ENCODE measurements at places on chromosomes 5 and 9.

DNA sequence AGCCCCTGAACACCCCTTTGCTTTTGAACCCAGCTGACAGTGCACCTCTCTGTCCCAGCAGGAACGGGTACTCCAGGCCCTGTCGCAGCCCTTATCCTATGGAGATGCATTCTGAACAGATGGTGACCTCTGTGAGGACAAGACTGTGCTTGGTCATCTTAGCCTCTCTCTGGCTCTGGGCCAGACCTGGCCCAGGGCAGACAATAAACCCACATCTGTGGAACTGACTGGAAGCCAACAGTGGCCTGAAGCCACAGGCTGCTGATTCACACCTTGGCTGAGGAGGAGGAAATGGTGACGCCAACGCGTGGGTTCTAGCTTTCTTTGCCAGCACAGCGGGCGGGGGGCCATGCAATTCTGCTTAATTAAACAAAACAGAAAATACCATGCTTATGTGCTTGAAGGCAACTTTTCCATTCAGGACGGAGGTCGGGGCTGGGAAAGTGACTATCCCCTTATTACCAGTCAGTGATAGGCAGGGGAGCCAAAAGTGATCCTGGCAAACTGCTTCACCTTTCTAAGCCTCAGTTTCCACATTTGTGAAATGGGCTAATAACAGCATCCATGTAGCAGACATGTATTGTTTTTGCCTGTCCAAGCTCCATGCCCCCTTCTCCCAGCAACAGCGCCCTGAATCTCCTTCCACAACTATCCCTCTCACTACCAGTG lies 10.8 kb downstream of the SH3PXD2B start:
- DNase-seq: no peak

DNA sequence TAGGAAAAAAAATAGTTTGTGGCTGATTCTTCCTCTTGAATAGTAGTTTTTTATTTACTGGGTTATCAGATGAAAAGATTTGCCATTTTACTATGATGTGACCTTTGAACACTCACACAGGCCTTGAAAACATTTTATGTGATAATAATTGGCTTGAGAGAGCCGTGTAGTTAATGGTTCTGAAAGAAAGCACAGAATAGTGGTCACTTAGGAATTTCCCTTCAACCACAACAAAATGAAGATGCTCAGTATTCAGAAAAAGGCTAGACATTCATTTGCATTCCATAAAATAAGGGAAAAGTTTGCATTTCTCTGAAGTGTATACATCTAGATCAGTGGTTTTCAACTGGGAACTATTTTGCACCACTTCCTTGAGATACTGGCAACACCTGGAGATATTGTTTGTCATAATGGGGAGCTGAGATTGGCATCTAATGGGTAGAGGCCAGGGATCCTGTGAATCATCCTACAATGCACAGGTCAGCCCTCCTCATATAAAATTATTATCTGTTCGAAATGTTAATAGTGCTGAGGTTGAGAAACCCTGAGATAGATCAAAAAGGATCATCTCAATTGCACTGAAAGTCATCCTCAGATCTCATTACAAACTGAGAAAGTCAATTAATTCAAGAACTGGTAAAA lies 446.4 kb upstream of the CCNG1 start:
- no peak for DNase-seq

- DNase-seq: no peak
These were observed 419.3 kb downstream of the ACTL7B start for GRCh38 chr9:108436448-108436847.

- DNase-seq: no peak
These were observed 79.2 kb upstream of the TGFBR1 start for GRCh38 chr9:99025616-99026270.

- DNase-seq: no peak
These were observed 9.8 kb downstream of the SLC31A2 start for GRCh38 chr9:113160571-113160970.

DNA sequence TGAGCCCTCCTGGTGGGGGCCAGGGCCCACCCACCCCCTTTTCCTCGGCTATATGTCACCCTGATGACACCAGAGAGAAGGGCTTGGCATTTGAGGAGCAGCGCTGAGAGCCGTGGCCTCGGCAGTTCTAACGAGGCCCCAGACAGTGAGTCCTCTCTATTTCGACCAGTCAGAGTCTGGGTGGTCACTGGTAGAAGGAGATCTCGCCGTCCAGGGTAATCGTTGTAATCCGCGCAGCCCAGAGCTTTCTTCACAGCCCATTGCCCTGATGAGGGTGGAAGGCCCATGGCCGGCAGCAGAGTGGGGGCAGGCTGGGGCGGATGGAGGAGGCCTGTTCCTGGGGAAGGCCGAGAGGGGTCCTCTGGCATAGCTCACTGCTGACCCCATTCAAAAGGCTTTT lies 70.2 kb downstream of the PSMB7 start:
- no peak for DNase-seq

DNA sequence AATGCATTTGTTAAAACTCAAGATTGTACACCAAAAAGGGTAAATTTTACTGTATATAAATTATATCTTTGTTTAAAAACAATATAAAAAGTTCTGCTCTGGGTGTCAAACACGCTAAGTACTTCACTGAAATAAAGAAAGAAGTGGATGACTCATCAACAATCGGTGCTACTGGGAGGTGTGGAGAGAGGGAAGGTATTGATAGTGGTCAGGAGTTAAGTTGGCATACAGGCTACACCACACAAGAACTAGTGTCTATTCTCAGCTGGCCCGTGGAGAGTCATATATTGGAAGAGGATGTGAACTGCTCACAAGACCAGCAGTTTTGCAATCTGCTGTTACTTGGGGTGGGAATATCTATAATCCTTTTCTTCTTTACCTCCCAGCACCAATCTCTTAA lies 145.7 kb upstream of the TRPC7 start:
- no peak for DNase-seq

DNA sequence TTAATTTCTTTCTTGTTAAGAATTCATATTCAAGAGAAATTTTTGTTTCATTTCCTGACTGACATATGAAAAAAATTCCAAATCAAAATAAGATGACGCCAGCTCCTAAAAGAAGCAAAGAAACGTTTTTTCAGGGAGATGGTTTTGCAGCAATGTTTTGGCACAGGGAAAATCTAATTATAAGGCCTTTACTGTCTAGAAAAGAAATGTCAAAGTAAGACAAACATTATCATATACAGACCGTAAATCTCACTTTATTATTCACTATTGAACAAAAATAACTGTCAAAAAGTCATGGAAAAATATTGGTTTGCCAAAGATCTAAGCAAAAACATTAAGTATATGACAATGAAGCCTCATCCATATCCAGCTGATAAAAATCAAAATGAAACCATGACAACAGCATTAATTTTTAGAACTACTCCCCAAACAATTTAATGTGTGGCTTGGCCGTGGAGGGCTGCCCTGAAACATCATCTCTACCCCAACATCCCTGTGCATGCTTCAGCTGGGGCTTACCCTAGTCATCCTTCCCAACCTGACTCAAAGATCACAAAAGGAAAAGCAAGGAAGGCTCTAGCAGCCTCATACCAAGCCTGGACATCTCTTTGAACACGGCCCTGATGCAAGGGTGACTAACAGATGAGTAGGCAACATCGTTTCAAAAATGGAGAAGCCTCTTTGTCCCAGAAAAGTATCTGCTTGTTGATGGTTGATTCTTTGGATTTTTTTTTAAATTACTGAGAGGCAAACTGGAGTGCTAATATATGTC lies 95.6 kb downstream of the ARSB start:
- DNase-seq: no peak

GRCh38 chr5:16179936-16180788 lies 571 bp upstream of the MARCHF11 start:
- DNase-seq: no peak

DNA sequence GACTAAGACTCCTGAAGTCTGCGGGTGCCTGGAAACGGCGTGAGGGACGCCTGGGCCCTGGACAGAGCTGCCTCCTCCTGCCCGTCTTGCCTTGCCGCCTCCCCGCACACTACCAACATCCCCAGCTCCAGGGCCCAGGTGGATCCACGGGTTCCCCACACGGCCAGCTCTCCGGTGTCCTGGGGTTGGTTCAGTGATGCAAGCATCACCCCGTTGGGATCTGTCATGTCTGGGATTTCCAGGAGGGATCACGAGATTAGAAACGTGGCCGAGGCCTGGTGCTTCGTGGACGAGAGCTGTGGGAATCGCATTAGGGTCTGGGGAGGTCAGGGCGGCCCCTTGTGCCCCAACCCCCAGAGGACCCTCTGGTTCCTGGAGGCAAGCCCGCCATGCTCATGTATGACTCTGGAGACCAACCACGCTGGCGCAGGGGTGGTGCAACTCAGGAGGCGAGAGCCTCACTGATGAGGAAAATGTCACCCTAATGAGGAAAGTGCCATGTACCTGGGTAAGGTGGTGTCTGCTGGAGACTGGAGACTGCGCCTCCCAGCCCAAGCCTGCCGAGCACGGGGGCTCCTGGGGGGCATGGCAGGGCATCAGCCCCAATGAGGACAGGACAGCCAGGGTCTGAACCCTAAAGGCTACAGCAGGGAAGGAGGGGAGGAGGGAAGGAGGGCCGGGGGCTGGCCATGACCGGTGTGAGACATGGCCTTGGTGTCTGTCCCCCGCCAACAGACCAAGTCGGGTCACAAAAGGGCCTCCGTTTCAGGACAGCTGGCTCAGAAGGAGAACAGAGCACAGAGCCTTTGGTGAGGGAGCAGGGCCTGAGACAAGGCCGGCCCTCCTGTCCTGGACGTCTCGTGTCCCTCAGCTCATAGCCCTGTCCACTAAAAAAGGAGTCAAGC lies 31.9 kb upstream of the SLC6A19 start:
- no peak for DNase-seq

DNA sequence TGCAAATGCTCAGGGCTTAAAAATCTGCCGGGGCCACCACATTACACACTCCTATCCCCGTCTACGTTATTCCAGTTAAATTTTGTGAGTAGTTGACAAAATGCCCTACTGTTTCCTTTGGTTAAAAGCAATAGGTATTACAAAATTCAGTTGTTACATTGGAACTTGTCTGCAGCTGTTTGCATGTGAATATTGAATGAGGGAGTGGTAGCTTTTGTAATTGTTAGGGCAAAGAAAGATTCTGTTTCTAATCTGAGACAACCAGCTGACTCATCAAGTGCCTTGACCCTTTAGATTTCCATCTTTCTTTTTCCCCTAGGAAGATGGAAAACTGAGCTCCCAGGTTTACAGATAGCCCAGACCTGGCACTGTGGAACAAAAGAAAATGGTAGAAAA lies 30.2 kb downstream of the MAML1 start:
- DNase-seq: no peak

- DNase-seq: no peak
These were observed 265.1 kb upstream of the FBXL7 start for GRCh38 chr5:15234911-15235310.

DNA sequence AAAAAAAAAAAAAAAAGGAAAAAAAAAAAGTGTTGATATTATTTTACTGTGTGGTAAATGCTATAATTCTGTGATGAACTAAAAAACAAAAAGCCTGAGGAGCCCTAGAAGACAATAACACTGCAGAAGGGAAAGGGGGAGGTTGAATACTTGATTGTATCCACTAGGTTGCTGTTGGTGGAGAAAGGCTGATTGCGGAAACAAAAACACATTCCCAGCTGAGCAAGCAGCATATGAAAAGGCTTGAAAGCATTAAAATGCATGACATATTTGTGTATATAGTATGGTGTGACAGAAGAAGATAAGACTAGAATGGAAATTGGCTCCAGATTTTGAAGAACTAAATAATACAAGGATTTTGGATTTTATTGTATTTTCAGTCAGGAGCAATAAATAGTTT lies 8.9 kb downstream of the RABGAP1 start:
- DNase-seq: no peak

GRCh38 chr5:62547945-62548630 lies 30.5 kb upstream of the LRRC70 start:
- no peak for DNase-seq

GRCh38 chr9:68546596-68547390 lies 6.1 kb upstream of the TMEM252 start:
- DNase-seq: no peak

DNA sequence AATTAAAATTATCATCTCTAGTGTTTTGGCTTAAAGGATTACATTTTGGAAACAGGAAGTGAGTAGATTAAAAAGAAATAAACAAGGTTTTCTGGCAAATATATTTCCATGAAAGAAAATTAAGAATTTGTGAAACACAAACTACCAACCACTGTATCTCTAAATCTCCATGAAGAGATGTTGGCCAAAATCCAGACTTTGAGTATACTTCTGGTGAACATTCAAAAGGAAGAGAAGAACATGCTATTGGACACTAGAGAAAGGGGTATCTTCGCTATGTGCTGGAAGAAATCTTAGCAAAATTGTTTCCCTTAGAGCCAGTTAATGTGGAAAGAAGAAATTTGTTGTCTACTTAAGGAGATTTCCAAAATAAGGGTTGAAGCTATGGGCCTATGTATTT lies 710.4 kb upstream of the CTNND2 start:
- no peak for DNase-seq

- no peak for DNase-seq
These were observed 828 bp upstream of the TRIO start for GRCh38 chr5:14142202-14142826.

- no peak for DNase-seq
These were observed 327.9 kb downstream of the NTRK2 start for GRCh38 chr9:84997472-84997871.

GRCh38 chr9:25752398-25752797 lies 74.2 kb upstream of the TUSC1 start:
- DNase-seq: no peak

GRCh38 chr5:2860101-2860500 lies 108.6 kb upstream of the IRX2 start:
- no peak for DNase-seq

DNA sequence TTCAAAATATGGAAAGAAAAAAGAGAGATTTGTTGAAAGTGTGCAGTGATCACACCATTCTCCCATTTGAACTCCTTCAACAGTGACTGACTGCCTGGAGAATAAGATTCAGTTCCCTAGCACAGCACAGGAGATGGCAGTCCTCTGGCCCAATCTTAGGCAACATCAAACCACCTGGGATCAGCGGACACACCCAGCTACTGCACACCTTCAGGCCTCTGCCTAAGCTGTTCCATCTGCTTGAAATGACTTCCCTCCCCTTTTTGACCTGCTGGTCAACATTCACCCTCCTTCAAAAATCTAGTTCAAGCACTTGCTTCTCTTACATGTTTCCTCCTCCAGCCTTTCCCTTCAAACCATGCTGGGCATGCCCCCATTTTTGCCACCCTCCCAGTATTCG lies 4.5 kb downstream of the MAPK9 start:
- DNase-seq: no peak

GRCh38 chr9:2234371-2234893 lies 219.3 kb downstream of the SMARCA2 start:
- no peak for DNase-seq

DNA sequence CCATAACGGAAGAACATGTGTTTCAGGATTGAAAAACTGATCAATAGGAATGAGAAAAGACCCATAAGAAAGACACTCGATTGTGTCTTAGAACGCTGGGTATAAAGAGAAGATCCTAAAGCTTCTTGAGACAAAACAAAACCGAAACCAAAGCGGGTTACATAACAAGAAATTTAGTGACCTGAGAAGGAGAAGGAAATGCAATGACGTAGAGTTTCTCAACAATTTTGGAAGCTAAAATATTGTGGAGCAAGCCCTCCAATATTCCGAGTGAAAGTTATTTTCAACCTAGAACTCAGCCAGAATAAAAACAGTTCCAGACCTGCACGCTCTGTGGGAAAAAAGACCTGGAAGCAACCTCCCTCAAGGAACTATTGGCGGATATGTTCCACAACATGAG lies 81.9 kb upstream of the FREM1 start:
- DNase-seq: no peak

- DNase-seq: no peak
These were observed 294.1 kb downstream of the FANCC start for GRCh38 chr9:95023217-95024003.

Measured in central memory CD8-positive, alpha-beta T cell (primary cell).